ENCODE measurements at places on chromosomes 1 and 21.
A peak's percentile ranks its signal among the peaks of the same experiment; 100 is the strongest.

GRCh38 chr1:205616563-205617293 lies 15.1 kb downstream of the ELK4 start:
- DNase-seq = no peak

DNA sequence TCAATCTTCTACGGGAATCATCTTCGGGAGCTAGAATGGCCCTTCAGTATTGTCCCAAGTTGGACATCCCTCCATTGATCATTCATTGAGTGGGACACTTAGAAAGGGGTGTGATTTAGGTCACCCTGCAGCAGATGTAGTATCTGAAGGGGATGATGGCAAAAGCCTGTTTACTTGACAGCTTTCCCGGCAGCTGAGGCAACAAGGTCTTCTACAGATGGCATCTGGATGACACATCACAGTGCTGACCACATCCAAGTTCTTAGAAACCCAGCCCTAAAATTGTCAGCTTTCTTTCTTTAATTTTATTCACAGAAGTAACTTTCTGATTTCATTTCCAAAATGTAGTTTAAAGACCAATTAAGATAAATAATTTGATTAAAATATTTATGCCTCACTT lies 150.3 kb downstream of the AMY1C start:
- no peak for DNase-seq

DNA sequence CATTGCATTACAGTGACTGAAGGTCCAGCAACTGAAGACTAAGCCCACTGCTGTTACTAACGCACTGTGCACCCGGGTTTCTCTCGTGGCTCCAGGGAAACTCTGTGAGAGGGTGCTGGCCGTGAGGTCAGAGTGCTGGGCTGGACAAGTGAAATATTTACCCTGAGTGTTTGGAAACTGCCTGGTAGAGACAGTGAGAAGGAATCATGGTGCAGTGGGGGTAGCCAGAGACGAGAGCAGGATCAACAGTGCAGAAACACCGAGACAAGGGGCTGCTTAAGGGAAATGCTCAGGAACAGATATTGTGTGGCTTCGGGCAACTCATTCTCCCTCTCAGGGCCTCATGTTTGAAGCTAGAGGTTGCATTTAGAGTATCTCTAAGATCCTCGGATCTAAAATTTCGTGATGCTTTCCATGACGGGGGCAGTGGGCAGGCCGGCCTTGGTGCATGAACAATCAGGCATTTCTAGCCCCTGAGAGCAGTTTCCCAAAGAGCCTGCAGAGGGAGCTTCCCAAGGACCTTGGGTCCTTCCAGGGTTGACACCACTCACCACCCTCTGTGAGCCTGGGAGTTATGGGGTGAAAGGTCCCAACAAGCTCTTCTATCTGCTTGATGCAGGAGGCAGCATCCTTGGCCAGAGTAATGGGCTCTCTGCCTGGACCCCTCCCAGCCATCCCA lies 9.7 kb downstream of the CD2 start:
- DNase-seq = no peak

DNA sequence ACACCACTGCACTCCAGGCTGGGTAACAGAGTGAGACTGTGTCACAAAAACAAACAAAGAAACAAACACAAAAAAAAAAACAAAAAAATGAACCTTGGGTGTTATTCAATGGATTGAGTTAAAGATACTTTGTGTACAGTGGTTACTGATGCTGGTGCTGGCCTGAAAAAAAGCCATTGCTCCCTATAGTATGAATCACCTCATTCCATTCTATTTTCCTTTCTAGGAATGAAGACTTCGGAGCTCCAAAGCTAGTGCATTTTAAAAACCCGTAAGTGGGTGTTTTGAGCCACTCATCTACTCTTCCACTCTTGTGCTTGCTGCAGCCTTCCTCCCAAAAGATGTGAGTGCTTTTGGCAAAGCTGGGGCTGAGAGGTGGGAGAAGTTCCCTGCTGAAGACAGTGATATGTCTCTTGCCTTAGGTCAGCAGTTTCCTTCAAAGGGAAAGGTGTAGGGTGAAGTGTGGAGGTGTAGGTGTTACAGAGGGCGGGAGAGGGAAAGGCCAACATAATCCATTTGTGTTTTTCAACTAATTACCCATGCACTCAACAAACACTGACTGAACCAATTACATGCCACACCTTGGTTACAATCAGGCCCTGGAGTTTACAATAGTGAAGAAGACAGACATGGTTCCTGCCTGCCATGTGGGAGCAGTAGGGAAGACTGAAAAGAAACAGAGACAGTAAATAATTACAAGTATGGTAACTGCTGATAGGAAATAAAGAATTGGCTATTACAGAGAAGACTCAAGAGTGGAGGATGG lies 55.0 kb upstream of the SERBP1 start:
- DNase-seq = no peak

DNA sequence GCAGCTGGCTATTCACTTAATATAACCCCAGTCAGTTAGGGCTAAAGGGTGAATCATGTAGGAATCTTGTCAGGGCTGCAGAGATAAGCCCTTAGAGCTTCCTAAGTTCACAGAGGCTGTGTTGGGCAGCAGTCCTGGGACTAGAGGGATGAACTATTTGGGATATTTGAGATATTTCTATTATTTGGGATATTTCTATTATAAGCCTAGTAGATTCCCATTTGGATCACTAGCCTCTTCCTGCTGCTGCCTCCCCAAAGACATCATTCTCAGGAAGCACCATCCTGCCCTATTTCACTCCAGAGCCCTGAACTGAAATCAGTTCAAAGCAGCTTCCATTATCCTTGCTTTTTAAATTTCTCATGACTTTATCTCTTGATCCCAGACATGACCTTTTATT lies 501.3 kb downstream of the NUF2 start:
- DNase-seq = no peak

- DNase-seq = no peak
These were observed 8.8 kb upstream of the COG2 start for GRCh38 chr1:230633469-230633868.

- DNase-seq = no peak
These were observed 81.4 kb upstream of the TLR5 start for GRCh38 chr1:223224465-223224864.

GRCh38 chr21:16742131-16742641 lies 770.7 kb upstream of the CXADR start:
- no peak for DNase-seq

- no peak for DNase-seq
These were observed 45.4 kb downstream of the CDC14A start for GRCh38 chr1:100397681-100398080.

GRCh38 chr1:156608036-156608674 lies 6.9 kb upstream of the GPATCH4 start:
- DNase-seq = peak; percentile 51

GRCh38 chr21:15437883-15438282 lies 291.9 kb upstream of the USP25 start:
- DNase-seq = peak; percentile 69

DNA sequence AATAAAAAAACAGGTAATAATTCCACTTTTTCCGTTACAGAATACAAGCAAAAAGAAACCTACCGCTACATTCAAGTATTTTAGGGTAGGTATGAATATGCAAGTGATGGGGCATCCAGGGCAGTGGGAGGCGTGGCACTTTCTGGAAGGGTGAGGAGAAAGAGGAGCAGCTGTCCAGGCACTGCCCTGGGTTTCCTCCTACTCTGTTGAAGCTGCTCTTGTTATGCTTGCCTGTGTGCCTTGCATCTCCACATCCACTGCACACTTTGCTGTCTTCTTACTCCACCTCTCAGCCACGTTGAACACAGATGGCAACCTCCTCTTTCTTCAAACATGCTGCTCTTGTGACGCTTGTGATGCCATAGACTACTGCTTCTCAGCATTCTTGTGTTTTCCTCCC lies 83.2 kb downstream of the RPE65 start:
- no peak for DNase-seq

- no peak for DNase-seq
These were observed 192.3 kb downstream of the FCRL5 start for GRCh38 chr1:157360023-157360390.

- DNase-seq = no peak
These were observed 31.8 kb downstream of the ADGRL2 start for GRCh38 chr1:81832573-81832972.

DNA sequence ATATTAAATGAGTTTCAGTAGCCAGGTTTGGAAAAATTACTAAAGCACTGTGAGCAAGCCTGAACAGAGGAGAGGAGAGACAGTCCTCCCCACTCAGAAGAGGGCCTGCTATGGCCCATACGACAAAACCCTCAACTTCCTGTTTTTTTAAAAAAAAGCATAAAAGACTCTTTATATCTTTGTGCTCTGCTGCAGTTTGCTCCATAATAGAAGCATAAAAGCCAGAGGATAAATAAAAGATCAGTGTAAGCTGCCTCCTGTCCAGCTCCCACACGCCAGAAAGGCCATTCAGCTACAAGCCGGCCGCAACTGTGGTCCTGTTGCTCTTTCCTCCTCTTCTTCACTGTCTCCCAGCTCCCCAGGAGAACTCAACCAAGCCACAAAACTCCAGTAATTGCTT lies 37.8 kb downstream of the NID1 start:
- DNase-seq = peak; percentile 31

- no peak for DNase-seq
These were observed 8.2 kb upstream of the HHIPL2 start for GRCh38 chr1:222555992-222556615.

- no peak for DNase-seq
These were observed 14.5 kb downstream of the IFNAR2 start for GRCh38 chr21:33244082-33244778.

DNA sequence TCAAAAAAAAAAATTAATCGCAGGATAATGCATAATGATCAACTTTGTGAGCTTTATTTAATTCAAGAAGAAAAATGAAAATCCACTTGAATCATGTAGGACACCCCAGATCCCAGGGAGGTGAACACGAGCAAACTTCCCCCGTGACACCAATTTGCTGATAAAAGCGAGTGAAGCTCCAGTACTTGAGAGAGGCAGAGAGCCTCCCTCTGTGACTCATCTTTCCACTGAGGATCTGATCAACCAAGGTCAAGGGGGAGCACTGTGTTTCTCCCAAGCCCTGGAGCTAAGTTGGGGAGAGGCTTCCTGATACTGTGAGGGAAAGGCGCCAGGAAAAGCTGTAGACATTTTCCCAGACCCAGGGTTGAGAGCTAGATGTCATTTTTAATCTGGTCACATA lies 160.9 kb downstream of the SLC44A5 start:
- DNase-seq = no peak

GRCh38 chr1:117182319-117182718 lies 28.4 kb downstream of the VTCN1 start:
- DNase-seq = no peak

DNA sequence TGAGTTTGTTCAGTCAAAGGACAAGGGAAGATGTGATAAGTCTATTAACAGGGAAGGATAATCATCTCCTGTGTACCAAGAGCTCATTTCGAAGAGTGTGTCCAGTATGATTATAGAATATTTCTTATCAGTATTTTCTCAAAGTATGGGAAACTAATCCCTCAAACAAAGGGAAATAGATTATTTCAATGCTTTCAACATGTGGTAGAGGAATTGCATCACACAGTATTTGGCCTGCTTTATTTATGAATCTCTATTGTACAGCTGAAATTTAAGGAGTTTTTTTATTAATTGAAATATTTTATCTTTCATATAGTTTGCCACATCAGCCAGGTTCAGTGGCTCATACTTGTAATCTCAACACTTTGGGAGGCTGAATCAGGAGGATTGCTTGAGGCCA lies 151.0 kb downstream of the CLEC20A start:
- no peak for DNase-seq

DNA sequence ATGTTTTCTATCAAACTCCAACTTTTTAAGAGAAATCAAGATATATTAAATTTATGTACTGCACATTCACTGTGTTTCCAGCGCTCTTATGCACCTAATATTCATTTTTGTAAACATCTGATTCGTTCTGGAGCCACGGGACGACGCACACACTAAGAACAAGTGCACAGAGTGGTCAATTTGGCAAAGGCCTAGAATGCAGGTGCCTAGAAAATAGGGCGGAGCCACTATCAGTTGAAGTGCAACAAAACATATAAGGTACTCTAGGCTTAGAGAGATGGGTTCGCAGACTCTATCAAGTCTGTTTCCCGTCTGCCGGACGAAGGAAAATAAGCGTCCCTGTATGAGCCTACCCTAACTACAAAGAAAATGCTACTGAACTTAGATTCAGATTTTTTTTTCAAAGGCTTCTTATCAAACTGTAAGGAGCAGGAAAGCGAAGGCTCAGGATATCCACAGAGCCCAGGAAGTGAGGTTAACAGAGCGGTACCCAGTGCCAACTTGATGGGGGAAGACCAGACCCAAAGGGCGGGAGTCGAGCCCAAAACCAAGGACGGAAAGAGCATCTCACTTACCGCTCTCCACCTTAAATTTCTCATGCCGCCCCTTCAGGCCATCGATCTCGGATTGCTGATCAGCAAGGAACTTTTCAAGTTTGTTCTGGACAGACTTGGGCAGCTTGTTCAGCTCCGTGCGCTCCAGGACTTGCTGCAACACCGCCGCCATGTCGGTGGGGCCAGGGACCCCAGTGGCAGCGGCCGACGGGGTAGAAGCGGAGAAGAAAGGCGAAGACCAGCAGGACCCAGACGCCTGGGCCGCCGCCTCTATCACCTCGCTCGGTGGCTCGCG lies 526 bp downstream of the TPR start:
- no peak for DNase-seq

- DNase-seq = no peak
These were observed 10.3 kb downstream of the MORN1 start for GRCh38 chr1:2380816-2381591.

- no peak for DNase-seq
These were observed 97.4 kb downstream of the SYF2 start for GRCh38 chr1:25134801-25135461.

- no peak for DNase-seq
These were observed 674 bp upstream of the AKR7A3 start for GRCh38 chr1:19289244-19289643.

GRCh38 chr21:26834181-26834905 lies 10.9 kb downstream of the ADAMTS1 start:
- no peak for DNase-seq

- no peak for DNase-seq
These were observed 33.5 kb downstream of the NEK2 start for GRCh38 chr1:211641942-211642341.

DNA sequence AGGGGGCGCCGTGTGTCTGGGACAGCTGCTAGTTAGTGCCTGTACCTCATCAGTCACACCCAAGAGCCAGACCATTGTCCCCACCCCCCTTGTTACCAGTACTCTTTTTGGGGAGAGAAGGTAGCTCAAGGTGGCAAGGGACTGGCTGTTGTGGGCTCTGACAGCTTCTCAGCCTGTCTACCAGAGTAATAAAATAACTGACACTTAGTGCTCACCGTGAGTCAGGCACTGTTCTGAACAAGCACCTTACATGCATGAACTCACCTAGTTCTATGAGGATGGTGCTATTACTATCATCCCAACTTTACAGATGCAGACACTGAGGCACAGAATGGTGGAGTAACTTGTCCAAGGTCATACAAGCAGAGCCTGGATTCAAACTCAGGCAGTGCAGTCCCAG lies 34.7 kb downstream of the IER5 start:
- DNase-seq = no peak
